ENCODE measurements at places on chromosomes 7 and 10. TPM values are rescaled to one million over a fixed set of nuclear protein-coding genes. Genes with fewer than 3 reads are reported as not detected.

The PIP gene
- not detected for polyA plus RNA-seq

The SYT15 gene
- 0.29 TPM for polyA plus RNA-seq

The VWDE gene
- 0.12 TPM for polyA plus RNA-seq

The RBM20 gene
- 0.16 TPM for polyA plus RNA-seq

The C10orf143 gene
- polyA plus RNA-seq = 0.21 TPM

The TRIM50 gene
- polyA plus RNA-seq = 4.2 TPM

- no peak for DNase-seq
These were observed 9.6 kb upstream of the SVOPL start for GRCh38 chr7:138710536-138711385.

- DNase-seq = no peak
These were observed 491.1 kb upstream of the ZMIZ1 start for GRCh38 chr10:78577712-78578111.

GRCh38 chr10:122525788-122526187 lies 34.8 kb upstream of the DMBT1 start:
- DNase-seq = peak; percentile 30

GRCh38 chr7:123847868-123848267 lies 2.9 kb downstream of the HYAL4 start:
- no peak for DNase-seq

DNA sequence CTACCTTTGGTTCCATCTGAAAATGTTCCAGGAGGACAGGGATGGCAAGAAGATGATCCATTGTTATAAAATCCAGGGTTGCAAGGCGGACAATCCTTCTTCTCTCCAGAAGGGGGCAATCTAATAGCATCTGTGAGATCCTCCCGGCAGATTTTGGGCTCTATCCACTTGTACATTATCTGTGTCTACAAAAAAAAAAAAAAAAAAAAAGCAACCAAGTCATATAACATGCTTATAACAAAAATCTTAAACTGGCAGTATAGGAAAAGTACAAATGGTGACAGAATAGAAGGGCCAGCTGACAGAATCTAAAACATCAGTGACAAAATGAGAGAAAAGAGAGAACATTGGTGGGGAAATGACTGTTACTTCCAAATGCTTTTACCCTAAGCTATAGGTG lies 132.7 kb downstream of the ELAPOR2 start:
- peak; percentile 28 for DNase-seq

DNA sequence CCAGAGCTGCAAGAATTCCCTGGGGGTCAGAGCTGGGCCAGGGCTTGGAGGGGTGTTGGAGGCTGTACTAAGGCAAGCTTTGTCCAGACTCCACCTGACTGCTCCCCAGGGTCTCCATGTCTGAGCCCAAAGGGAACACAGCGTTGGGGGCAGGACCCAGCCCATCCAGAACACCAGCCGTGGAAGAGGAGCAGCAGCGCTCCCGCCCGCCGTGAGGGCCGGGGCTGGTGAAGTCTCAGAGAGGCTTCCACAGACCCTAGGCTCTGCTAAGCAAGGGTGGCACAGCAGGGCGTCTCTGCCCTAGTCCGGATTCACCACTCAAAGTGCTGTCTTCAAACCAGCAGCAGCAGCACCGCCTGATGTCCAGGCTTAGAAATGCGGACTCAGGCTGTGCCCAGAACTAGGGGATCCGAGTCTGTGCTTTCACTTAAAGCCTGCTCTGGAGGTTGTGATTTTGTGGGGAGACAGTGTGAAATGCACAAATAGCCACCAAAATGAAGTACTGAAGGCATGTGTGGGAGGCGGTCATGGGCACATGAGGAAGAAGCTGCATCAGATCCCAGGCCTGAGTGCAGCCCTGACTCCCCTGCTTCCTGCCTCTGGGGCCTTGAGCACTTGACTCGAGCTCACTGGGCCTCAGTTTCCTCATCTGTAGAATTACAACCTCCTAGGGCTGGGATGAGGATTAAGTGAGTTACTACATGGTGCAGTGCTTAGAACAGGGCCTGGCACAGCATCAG lies 16.6 kb upstream of the AQP1 start:
- DNase-seq = no peak

DNA sequence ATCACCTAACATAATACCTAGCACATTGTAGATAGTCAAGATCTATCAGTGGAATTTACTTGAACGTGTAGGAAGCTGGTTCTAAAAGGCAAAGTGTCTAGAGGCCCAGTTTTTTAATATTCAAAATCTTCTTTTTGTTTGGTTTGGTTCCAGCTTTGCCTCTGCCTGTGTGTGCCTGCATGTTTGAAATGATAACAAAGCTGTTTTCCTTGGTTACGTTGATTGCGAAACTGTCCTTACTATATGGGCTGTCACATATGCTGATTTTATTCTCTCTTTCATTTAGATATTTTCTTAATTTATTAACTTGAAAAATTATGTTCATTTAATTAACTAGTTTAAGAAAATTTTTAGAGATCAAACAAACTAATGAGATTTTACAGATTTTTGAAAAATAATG lies 237.3 kb downstream of the SEMA3A start:
- DNase-seq = no peak

- DNase-seq = no peak
These were observed 223.8 kb downstream of the DYNC1I1 start for GRCh38 chr7:95996174-95996573.

DNA sequence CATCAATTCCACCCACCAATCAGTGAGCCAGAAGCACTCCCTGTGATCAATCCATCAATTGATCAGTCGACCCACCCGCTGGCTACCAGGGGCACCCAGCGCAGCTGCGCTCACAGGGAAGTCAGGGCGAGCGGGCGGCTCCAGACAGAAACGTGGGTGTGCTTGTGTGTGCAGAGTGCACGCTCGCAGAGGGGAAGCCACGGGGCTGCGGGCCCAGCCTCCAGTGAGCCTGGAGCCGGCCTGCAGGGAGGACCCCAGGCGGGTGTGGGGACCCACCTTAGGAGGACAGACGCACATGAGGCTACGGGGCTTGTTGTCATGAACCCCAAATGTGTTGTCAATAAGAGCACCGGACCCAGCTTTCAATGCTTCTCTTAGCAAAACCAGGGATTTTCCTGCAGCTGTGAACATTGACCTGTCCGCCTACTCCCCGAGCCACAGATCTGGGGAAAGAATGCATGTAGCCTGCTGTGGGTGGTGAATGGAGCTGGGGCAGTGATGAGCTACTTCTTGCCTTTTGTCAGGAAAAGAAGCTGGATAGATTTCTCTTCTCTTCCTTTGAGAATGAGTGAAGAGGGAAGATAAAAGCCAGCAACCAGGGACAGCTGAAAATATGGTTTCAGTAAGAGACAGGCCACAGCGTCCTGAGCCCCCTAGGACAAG lies 497.8 kb downstream of the DNAJB6 start:
- no peak for DNase-seq

GRCh38 chr10:2981361-2981801 lies 86.0 kb upstream of the PFKP start:
- DNase-seq = no peak

GRCh38 chr10:17181751-17182150 lies 19.7 kb downstream of the TRDMT1 start:
- no peak for DNase-seq

DNA sequence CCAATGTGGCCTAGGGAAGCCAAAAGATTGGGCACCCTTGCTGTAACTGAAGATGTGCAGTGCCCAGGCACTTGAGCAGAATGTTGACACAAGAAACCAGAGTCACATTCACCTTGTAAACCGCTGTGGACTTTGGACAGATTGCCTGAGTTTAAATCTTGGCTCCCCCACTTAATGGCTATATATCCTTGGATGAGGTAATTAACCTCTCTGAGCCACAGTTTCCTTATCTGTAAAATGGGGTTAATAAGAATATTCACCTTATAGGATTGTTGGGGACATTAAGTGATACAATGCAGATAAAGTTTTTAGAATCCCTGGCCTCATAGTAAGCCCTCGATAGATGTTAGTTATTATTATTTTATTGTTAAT lies 331.0 kb downstream of the LRMDA start:
- DNase-seq = no peak

DNA sequence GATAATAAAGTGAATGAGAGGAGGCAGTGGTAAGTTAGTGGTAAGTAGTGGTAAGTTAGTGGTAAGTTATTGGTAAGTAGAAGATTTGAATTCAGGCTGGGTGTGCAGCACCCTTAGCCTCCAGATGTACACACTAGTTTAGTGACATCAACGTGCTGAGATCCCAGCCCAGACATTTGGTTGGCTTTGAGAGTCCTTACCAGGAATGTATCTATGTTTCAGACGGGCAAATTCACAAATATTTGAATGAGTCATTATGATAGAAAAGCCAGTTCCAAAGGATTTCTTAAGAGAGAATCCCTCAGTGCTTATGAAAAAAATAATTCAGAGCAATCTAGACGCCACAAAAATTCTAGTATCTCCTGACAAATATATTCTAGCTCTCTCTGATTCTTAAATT lies 70.0 kb downstream of the ARL4A start:
- DNase-seq = no peak

DNA sequence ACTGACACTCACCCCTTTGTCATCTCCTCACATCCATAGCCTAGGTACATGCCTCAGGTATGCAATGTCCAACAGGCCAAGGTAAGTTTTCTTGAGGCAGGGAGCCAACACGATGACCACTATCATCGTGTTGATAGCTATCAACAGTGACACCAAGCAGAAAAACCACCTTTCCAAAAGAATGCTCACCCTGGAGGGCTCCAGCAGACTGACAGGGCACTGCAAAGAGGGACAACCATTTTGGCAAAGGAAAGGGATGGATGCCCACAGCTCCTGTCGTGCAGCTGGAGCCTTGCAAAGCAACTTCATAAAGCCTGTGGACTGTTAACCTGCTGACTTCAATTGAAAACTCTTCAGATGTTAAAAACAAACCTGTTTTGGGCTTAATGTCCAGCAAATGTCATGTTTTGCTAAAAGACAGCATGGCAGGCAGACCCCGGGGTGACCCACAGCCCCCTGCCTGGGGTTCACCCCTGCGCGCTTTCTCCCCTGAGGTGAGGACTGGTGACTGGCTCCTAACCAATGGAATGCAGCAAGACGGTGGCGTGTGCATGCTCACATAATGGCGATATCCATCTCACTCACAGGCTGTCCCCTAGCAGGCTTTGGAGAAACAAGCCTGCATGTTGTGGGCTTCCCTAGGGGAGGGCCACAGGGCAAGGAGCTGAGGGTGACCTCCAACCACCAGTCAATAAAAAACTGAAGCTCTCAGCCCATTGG lies 293.8 kb downstream of the TCERG1L start:
- no peak for DNase-seq
